ENCODE measurements at places on chromosomes 4 and X. TPM values are rescaled to one million over a fixed set of nuclear protein-coding genes. Genes with fewer than 3 reads are reported as not detected.

Gene MGARP
- 0.94 TPM for total RNA-seq

Gene MAGEA8
- not detected for total RNA-seq

Gene SORBS2
- total RNA-seq = 1,569 TPM

Gene TRPC5OS
- total RNA-seq = not detected

Gene SULT1B1
- 0.27 TPM for total RNA-seq

Gene LRIT3
- total RNA-seq = not detected

Gene DOCK11
- 87.6 TPM for total RNA-seq

Gene SLC9B1
- 1.1 TPM for total RNA-seq

Gene UGT2A1
- total RNA-seq = not detected

Gene PAGE2
- total RNA-seq = not detected

Gene CT45A8
- not detected for total RNA-seq

Gene HMGN5
- 4.2 TPM for total RNA-seq

Gene TMEM271
- total RNA-seq = not detected

Gene DUSP9
- total RNA-seq = not detected

Gene PNMA3
- total RNA-seq = 0.62 TPM
